ENCODE measurements at places on chromosomes 12 and 14.

DNA sequence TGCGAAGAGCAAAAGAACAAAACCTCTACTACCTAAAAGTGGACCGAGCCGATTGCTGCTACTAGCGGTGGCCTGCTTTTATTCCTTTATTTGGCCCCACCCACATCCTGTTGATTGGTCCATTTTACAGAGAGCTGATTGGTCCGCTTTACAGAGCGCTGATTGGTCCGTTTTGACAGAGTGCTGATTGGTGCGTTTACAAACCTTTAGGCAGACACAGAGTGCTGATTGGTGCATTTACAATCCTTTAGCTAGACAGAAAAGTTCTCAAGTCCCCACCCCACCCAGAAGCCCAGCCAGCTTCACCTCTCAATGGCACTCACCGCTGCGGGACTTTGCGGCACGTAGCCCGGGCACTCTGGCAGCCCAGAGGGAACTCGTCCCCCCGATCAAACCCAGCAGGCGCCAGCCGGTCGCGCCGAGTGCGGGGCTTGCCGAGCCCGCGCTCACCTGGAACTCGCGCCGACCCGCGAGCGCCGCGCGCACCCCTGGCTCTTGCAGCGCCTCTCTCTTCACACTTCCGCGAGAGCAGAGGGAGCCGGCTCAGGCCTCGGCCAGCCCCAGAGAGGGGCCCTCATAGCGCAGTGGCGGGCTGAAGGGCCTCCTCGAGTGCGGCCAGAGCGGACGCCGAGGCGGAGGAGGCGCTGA lies 8.7 kb upstream of the FGD4 start:
- ATAC-seq: peak; percentile 47

DNA sequence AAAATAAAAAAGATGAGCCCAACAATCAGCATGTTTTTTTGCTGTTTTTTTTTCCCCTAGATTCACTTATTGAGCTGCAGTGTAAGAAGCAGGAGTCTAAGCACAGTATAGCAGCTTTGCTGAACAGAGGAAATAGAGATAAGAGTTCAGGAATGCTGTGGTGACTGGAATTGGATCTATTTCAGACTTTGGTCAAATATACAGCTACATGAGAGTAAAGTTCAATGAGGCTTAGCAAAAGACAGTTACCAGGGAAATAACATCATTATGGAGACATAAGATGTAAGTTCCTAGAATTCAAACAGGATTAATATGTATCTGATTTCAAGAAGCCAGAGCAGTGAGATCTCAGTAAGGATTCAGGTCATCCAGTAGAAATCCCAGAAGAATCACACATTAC lies 613.0 kb downstream of the RPS29 start:
- ATAC-seq: no peak

GRCh38 chr12:54688309-54689033 lies 40.3 kb upstream of the DCD start:
- no peak for ATAC-seq

DNA sequence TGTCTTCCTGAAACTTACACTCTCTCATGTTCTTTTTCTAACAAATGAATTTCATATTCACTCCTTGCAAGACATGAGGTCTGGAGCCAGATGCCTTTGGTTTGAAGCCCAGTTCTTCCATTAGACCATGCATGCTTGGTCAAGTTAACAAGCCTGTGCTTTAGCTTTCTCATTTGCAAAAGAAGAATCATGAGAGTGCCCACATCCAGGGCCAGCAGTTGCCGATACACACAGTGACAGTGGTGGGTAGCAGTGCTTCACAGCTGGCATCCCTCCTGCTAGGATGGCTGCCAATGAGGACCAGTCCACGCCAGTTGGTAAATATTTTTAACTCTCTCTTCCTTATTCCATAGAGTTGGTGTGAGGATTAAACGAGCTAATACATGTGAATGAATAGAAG lies 163.1 kb downstream of the PHLDA1 start:
- ATAC-seq: no peak

- ATAC-seq: no peak
These were observed 48.6 kb downstream of the KICS2 start for GRCh38 chr12:64173456-64173855.

DNA sequence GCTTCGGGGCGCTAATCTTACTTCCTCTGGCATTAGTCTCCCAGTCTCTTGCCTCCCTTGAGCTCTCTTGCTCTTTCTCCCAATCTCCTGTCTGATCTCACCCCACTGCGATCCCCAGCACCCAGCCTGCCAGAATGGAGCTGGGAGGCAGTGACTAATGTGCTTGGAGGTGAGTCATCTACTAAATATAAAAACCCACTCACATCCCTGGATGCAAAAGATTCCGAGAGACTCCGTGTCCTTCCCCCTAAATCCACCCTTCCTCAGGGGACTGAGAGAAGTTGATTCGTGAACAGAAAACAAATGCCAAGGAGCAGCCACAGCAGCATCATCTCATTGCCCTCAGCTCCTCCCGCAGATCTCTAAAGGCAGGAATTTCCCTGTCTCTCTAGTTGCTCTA lies 45.7 kb upstream of the KCNA5 start:
- no peak for ATAC-seq

GRCh38 chr14:73238424-73238852 lies 1.1 kb downstream of the PAPLN start:
- no peak for ATAC-seq

- no peak for ATAC-seq
These were observed 36.8 kb upstream of the G2E3 start for GRCh38 chr14:30521899-30522736.

- ATAC-seq: peak; percentile 98
These were observed at the start of gene RBM19 for GRCh38 chr12:113965951-113966797. RBM19 (minus strand) TSS chr12:113966325; CDS start chr12:113966227, 98 bp downstream.

- no peak for ATAC-seq
These were observed 53.0 kb downstream of the LGR5 start for GRCh38 chr12:71492604-71493003.

DNA sequence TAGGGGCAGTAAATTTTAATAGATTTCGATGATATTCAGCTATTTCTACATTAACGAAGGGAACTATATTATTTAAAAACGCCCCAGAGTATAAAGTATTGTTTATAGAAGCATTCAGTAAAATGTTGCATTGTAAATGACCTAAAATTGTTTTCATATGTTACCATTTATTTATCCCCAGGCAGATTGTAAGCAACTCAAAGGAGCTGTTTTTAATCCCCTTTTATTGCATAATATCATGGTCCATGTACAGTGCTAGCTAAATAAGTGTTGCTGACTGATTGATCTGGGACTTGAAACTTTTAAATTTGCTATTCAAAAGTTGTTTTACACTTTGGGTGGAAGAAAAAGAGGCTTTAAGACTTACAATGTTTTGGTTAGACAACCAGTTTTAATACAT lies 199.0 kb upstream of the SLC38A2 start:
- no peak for ATAC-seq

DNA sequence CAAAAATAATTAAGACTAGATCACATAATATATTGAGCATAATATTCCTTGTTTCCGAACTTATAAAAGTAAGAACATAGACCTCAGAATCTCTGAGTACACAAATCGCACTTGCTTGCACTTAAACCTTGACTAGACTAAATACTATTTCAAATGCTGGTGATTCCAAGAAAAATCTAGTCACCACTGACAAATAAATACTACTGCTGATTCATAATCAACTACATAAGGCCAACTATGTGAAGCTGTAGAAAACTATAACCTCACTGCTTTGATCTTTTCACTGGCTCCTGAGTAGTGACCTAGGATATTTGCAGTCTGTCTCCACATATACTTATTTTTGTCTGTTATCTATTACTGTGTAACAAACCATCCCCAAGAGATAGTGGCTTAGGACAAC lies 245.4 kb downstream of the DIO2 start:
- no peak for ATAC-seq

DNA sequence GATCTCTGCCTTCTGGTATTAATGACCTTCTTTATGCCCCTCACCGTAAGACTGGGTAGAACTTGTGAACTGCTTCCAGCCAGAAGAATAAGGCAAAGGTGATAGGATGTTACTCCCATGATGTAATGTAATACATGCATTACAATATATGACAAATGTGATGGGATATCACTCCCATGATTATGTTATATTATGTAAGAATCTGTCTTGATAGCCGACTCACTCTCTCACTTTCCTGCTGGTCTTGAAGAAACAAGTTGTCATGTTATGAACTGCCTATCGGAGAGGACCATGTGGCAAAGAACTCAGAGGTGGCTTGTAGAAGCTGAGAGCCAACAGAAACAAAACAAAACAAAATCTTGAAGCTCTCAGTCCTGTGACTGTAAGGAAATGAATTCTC lies 30.6 kb upstream of the OSBPL8 start:
- no peak for ATAC-seq

DNA sequence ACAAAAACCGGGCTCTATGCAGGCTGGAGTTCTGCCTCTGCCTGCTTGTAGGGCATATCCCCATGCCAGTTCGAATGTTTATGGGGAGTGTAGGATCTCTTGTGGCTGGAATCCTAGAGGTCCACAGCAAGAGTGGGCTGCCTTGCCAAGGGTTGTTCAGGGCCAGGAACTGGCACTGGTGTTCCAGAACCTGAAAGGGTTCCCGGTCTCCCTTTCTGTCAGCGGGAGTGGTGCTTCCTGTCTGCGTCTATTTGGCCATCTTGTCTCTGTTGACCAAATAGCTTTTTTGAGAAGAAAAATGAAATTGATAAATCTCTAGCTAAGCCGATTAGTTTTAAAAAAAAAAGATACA lies 17.8 kb downstream of the OLR1 start:
- ATAC-seq: no peak

- peak; percentile 31 for ATAC-seq
These were observed 447 bp downstream of the CD63 start for GRCh38 chr12:55728186-55728938.

DNA sequence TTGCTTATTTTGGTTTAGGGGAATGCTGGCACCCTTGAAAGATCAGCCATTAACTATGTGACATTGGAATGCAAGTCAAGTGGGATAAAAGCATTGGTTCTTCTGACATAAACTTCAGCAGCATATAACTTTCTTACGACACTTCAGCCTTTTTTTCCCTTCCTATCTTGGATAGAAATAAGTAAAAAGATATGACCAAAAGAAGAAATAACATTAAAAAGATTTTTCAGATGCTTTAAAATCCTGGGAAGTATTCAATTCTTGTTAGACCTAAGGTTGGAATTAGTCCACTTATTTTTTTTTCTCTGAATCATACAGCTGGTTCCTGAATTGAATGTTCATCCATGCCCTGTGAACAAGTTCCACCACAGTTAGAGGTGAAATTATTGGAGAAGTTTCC lies 85.6 kb upstream of the TSPAN8 start:
- no peak for ATAC-seq

DNA sequence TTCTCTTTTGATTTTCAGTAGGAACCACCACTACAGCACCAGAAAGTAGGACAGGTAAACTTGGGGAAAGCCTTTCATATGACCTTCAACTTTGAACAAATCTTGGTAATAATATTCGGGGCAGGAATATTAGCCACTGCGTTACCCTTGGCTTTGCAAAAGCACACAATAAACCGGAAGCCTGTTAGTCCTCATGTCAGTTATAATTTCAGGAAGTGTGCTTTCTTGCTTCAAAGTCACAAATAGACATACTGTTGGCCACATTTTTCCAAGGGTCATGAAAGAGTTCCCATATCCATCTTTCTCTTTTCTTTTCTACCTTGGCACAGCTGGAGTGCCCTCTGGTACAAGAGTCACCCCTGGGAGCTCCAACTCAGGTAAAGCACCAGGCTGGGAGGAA lies 167.2 kb upstream of the CNTN1 start:
- ATAC-seq: no peak

GRCh38 chr12:52857500-52857899 lies 8.7 kb upstream of the KRT78 start:
- no peak for ATAC-seq

DNA sequence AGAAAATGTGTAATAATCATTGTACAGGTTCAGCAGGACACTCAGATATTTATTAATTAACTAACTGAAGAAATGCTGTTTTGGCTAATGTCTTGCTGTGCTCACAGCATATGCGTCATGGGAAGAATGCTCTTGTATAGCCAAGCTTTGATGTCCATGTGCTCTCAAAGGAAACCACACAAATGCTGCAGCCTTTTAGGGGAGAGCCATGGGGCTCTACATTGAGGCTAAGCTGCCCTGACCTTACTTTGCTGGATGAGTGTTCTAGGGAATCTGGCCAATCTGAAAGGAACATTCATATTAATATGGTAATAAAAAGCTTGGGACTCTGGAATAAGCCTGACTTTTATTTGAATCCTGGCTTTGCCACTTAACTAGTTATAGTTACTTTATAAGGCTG lies 9.5 kb upstream of the CRADD start:
- ATAC-seq: no peak

- no peak for ATAC-seq
These were observed 170.0 kb downstream of the SLC5A8 start for GRCh38 chr12:101039848-101040531.

- no peak for ATAC-seq
These were observed 15.4 kb upstream of the PAPLN start for GRCh38 chr14:73221945-73222344.

DNA sequence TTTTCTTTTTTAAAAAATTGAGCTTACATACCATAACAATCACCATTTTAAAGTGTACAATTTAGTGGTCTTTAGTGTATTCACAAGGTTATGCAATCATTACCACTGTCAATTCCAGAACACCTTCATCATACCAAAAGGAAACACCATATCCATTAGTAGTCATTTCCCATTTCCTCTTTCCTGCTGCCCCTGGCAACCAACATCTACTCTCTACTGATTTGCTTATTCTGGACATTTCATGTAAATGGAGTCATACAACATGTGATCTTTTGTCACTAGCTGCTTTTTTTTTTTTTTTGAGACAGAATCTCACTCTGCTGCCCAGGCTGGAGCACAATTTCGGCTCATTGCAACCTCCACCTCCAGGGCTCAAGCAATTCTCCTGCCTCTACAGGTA lies 66.8 kb upstream of the CFL2 start:
- ATAC-seq: no peak

DNA sequence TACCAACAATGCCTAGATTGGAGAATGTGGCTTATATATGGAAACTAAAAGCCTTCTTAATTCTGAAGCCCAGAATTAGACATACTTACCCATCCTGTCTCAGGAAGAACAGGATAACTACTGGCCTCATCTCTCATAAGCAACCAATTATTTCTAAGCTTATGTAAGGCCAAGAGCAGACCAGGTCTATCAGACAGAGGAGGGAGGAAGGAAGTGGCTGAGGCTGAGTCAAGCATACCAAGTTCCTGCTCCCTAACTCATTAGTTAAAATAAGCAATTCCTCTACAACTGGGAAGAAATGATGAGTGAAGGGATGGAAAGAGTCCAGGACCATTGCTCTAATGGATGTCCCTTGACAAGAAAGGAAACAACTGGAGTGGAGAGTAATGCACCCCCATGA lies 27.0 kb upstream of the INSM2 start:
- no peak for ATAC-seq
